ENCODE measurements at places on chromosomes 2 and 18. TPM values are rescaled to one million over a fixed set of nuclear protein-coding genes. Genes with fewer than 3 reads are reported as not detected.

DNA sequence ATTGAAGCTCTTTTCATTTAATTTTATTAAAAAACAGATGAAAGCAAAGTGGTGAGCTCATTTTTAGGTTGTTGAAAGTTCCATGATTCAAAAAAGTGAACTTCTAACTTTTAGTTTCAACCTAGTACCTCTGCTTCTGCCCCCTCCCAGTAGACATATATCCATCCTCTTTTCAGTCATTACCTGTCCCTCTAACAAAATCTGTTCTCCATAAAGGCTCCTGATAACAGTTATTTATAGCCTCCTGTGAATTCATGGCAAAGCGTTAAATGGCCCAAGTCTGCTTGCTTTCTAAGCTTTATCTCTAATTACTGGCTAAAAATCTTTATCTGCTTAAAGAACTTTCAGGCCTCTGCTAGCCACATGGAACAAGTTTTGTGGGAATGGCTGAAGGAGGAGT, 148.1 kb downstream of the TTC27 start:
- DNase-seq, result no peak
- no peaks in the 10 kb centered on the region for H3K27me3 ChIP-seq
- no peak overlapping the region for H3K4me3 ChIP-seq
- H3K27ac ChIP-seq, result no peak overlapping the region

DNA sequence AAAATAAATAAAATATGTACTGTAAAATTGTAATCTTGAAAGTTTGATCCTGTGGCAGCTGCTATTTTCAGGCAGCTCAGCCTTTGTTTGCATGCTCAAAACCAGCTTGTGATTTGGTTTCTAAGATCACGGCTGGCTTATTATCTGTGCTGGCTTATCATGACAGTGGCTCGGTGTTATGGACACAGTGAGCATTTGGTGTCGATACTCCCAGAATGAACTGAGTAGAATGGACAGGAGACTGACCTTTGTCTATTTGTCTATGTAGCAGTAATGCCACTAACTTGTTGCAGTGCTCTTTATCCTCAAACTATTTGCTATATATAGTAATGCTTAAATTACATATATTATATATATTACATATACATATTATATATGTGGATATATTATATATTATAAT, 58.8 kb downstream of the NEDD4L start:
- H3K27ac ChIP-seq, result no peak overlapping the region
- peaks cover 11% of the 10 kb centered on the region for H3K4me1 ChIP-seq
- no peaks in the 10 kb centered on the region for H3K36me3 ChIP-seq
- no peak for DNase-seq

DNA sequence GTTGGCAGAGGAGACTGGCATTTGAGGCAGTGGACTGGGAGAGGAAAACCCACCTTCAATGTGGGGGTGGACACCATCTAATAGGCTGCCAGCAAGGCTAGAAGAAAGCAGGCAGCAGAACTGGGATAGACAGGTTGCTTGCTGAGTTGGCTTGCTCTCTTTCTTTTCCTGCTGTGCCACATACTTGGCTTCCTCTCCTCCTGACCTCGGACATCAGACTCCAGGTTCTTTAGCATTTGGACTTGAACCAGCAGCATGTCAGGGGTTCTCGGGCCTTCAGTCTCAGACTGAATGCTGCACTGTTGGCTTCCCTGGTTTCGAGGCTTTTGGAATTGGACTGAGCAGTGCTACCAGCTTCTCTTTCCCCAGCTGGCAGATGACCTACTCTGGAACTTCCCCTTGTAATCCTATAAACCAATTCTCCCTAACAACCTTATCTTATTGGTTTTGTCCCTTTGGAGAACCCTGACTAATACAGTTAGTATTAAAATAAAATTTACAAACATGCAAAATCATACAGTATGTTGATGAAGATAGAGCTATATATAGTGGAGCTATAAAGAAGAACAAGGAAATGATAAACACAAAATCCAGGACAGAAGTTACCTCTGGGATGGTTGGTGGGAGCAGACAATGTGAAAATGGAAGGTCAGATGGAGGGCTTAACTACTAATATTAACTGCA, 15.9 kb downstream of the DSEL start:
- no peaks in the 10 kb centered on the region for H3K27me3 ChIP-seq
- no peak for DNase-seq
- no peaks in the 10 kb centered on the region for H3K4me1 ChIP-seq
- no peak overlapping the region for H3K27ac ChIP-seq

GRCh38 chr2:10109311-10109710, 13.2 kb upstream of the RRM2 start:
- no peak overlapping the region for H3K27ac ChIP-seq
- H3K36me3 ChIP-seq, result no peaks in the 10 kb centered on the region

DNA sequence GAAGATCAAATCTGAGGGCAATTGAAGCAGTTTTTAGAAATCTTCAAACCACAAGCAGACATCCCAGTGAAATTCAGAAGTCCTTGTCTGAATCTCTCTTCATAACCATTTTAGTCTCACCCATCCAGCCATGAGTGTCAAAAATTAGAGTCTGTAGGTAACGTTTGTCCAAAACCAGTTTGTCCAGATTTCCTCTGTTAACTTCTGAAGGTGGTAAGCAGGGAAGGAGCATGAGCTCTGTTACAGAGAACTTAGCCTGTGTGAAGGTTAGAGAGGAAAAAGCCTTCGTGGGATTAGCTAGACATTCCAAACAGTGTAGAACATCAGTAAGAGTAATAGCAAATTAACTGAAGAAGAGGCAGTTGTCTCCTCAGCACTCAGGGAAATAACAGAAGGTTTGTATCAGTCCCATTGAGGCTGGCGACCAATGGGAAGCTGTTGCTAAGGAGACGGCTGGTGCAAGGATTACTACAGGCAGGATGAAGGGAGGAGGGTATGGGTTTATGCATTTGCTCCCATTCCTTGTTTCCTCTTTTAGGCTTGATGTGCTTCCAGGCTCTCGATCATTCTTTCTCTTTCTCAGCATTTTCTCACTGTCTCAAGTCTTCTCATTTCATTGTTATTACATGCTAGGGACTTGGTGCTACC, 8.7 kb upstream of the GPR155 start:
- H3K4me3 ChIP-seq, result no peak overlapping the region
- H3K4me1 ChIP-seq, result peaks cover 2% of the 10 kb centered on the region
- H3K27ac ChIP-seq, result no peak overlapping the region
- no peaks in the 10 kb centered on the region for H3K36me3 ChIP-seq
- DNase-seq, result no peak

DNA sequence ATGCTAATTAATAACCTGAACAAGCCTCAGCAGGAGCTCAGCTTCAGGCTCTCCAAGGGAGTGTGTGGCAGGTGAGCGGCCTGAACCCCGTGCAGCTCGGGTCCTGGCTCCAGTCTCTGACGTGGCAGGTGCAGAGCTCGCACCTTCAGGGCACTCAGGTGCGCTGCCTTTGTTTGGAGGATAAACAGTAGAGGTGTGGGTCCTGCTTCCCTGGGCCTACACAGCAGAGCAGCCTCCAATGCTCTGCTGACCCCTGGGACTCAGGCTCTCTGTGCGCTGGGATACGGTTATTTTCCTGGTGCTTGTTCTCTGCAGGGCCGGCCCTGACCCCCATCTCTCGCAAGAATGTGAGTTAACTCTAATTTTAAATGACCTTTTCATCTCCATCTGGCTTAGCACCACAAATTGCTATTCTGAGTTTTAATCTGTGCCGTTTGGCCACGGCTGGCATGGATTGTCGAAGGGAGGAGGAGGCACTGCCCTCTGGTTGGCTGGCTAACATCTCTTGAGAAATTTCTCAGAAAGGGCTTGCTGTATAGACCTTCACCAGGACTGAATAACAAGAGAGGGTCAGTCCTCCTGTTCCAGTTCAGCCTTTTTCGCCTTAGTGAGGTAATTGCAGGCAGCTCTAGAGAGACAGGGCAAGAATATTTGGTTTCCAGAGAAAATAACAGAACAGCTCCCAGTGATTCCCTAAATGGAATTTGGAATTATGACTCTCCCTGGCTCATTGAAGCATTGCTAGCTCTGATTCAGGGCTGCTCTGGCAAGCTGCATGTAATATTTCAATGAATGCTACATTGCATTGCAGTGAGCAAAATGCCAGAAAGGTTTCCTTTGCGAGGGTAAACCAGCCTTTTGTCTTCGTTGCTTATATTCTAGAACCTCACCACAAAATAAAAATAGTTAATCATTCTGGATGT, 161.8 kb downstream of the DCDC2C start:
- no peaks in the 10 kb centered on the region for H3K36me3 ChIP-seq
- H3K4me3 ChIP-seq, result no peak overlapping the region
- H3K27ac ChIP-seq, result no peak overlapping the region

DNA sequence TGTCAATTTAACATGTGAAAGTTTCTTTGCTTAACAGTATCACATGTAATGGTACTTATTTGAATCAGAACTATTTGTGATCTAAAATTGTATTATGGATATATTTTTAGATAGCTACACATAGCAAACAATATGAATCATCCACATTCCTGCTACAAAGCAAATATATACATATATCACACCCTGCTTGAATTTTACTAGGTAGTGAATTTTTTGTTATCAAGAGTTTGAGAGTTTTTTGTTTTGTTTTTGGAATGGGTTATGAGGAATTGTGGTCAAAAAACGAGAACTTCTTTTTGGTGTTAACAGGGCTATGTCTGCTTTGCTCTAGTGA, 635.7 kb downstream of the NRXN1 start:
- H3K4me1 ChIP-seq, result no peaks in the 10 kb centered on the region
- H3K27ac ChIP-seq, result no peak overlapping the region
- DNase-seq, result no peak
- H3K27me3 ChIP-seq, result no peaks in the 10 kb centered on the region

- H3K27me3 ChIP-seq, result no peaks in the 10 kb centered on the region
- H3K27ac ChIP-seq, result no peak overlapping the region
- no peak overlapping the region for H3K4me3 ChIP-seq
- DNase-seq, result no peak
- no peaks in the 10 kb centered on the region for H3K36me3 ChIP-seq
These were observed 47.2 kb upstream of the XPO1 start for GRCh38 chr2:61585383-61585782.

- no peak overlapping the region for H3K4me3 ChIP-seq
- DNase-seq, result no peak
- no peaks in the 10 kb centered on the region for H3K27me3 ChIP-seq
- no peak overlapping the region for H3K27ac ChIP-seq
These were observed 42.9 kb upstream of the EML6 start for GRCh38 chr2:54680397-54681041.

GRCh38 chr2:105177536-105178254, 63.8 kb upstream of the GPR45 start:
- H3K27ac ChIP-seq, result no peak overlapping the region
- DNase-seq, result no peak
- no peaks in the 10 kb centered on the region for H3K36me3 ChIP-seq
- no peaks in the 10 kb centered on the region for H3K4me1 ChIP-seq

DNA sequence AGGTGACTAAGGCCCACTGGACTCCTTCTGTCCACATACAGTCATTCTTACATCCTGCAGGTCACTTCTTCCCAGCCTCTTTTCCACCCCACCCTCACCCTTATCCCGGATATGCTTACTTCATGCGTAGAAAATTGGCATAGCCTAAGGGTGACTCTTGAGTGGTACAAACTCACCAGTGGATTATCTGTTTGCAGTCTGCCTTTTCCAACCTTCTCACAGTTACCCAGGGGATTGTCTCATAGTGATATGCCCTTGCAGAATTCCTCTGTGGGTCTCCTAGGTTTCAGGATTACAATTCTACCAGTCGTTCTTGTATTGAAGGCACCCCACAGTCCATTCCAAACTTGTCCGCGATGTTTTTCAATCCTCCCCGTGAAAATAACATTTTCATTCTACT, 752.9 kb upstream of the HS6ST1 start:
- no peaks in the 10 kb centered on the region for H3K36me3 ChIP-seq
- no peak overlapping the region for H3K4me3 ChIP-seq
- no peak for DNase-seq

CTAGE1 gene
- total RNA-seq, result not detected

DLX1 gene
- total RNA-seq, result not detected

NPAS2 gene
- 7.4 TPM for total RNA-seq

ACMSD gene
- total RNA-seq, result not detected

GALNT13 gene
- total RNA-seq, result 1.5 TPM

CFC1B gene
- not detected for total RNA-seq

AQP12B gene
- not detected for total RNA-seq

POTEE gene
- 0.53 TPM for total RNA-seq

All from ovary (tissue), 10 donors.